A172 (cell line): ENCODE measurements at places on chromosomes 6 and 20. TPM values are rescaled to one million over a fixed set of nuclear protein-coding genes. Genes with fewer than 3 reads are reported as not detected.

GRCh38 chr6:156423829-156424228, 353.3 kb upstream of the ARID1B start:
- DNase-seq = no peak

GRCh38 chr6:168574075-168574698, 133.2 kb downstream of the SMOC2 start:
- DNase-seq = no peak

FRK gene
- total RNA-seq = 0.02 and 0.05 TPM in 2 replicates

GRCh38 chr6:139490482-139490881, 116.0 kb upstream of the CITED2 start:
- DNase-seq = no peak

ARMH2 gene
- total RNA-seq = not detected in 2 replicates

- DNase-seq = no peak
Observed at GRCh38 chr6:158848490-158848895, 29.3 kb upstream of the EZR start.

DNA sequence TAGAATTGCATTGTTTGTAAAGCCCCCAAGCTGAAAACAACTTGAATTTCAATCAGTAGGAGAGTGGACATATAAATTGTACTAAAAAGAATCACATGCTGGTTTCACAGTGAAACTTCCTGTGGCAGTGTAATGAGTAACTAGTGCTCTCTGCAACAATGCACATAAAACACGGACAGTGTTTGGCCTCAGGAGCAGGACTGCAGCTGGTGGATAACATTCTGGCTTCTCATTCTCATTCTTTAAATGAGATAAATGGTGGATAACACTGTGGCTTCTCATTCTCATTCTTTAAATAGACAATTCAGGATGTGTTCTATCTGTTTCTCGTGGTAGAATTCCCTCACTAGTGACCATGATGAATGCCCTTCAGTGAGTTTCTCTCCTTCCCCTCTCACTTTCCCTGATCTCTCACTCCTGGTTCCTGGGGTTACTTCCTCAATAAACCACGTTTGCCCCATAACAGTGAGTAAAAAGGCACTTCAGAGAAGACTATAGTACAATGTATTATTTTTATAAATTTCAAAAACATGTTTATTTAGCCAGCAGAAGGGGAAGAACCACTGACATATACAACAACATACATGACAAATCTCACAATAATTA, 59.9 kb downstream of the SLC22A2 start:
- peak; percentile 7 for DNase-seq

- no peak for DNase-seq
Observed at GRCh38 chr20:46013829-46014516, 5.3 kb downstream of the MMP9 start.

DNA sequence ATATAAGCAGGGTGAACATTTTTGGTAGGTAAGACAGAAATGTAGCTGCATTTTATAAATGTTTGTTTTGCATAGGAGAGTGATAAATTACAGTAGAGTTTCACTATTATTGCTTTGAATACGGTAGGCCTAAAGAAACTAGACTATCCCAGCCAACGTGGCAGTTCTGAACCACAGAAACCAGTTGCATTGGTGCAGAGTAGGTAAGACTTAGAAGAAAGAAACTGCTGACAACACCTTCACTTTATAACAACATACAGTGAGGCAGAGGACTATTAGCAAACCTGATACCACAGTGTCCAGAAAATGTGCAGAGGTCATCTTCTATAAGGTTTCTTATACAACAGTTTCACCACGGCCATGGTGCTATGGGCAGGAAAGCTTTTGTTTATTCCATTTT, 566.1 kb downstream of the KIF16B start:
- DNase-seq = no peak
